ENCODE measurements at places on chromosomes 11 and 22. TPM values are rescaled to one million over a fixed set of nuclear protein-coding genes. Genes with fewer than 3 reads are reported as not detected.

GRCh38 chr22:31106731-31107177 lies 614 bp downstream of the SELENOM start:
- peak overlapping the region; percentile 87 for H3K4me3 ChIP-seq
- H3K27me3 ChIP-seq, result no peaks in the 10 kb centered on the region
- peaks cover 4% of the 10 kb centered on the region for H3K4me1 ChIP-seq
- peak overlapping the region; percentile 98 for H3K27ac ChIP-seq
- H3K36me3 ChIP-seq, result peaks cover 14% of the 10 kb centered on the region
- peak; percentile 80 for DNase-seq

GRCh38 chr11:14418801-14419417 lies 59.9 kb upstream of the RRAS2 start:
- no peaks in the 10 kb centered on the region for H3K27me3 ChIP-seq
- peaks cover 21% of the 10 kb centered on the region for H3K4me1 ChIP-seq
- no peak overlapping the region for H3K27ac ChIP-seq
- no peak overlapping the region for H3K4me3 ChIP-seq
- no peak for DNase-seq
- no peaks in the 10 kb centered on the region for H3K36me3 ChIP-seq

GRCh38 chr11:119888119-119888518 lies 159.1 kb upstream of the NECTIN1 start:
- no peak overlapping the region for H3K27ac ChIP-seq
- no peak for DNase-seq
- H3K36me3 ChIP-seq, result no peaks in the 10 kb centered on the region
- H3K4me3 ChIP-seq, result no peak overlapping the region
- H3K27me3 ChIP-seq, result no peaks in the 10 kb centered on the region
- no peaks in the 10 kb centered on the region for H3K4me1 ChIP-seq

DNA sequence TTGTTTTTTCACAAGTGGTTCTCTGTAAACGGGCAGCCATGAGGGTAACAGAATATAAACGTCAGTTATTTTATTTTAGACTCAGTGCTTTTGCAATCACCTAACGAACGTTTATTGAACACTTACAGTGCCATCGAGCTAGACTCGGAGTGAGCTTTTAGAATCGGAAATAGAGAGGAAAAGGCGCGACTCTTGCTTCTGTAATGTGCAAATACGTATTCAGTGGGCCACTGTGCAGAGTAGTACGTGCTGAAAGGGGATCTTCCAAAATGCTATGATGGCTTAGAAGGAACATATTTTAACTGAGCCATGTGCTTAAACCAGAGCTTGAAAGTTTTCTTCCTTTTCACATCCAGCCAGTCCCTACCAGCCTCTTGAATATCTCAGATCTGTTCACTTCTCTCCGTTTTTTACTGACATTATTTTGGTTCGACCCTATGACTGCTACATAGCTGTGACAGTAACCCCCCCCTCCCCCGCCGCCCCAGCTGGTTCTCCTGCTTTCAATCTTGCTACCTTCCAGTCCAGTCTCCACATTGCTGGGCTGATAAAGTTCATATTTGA lies 468 bp downstream of the DDIAS start:
- peaks cover 3% of the 10 kb centered on the region for H3K4me1 ChIP-seq
- no peak overlapping the region for H3K27ac ChIP-seq
- H3K27me3 ChIP-seq, result no peaks in the 10 kb centered on the region

GRCh38 chr11:19679952-19680828 lies 32.4 kb upstream of the NAV2 start:
- no peak overlapping the region for H3K4me3 ChIP-seq
- H3K36me3 ChIP-seq, result no peaks in the 10 kb centered on the region
- peak; percentile 81 for DNase-seq
- no peaks in the 10 kb centered on the region for H3K27me3 ChIP-seq
- peak overlapping the region; percentile 87 for H3K27ac ChIP-seq

GRCh38 chr11:78291503-78292108 lies 102.9 kb downstream of the USP35 start:
- DNase-seq, result no peak
- H3K4me3 ChIP-seq, result no peak overlapping the region
- no peak overlapping the region for H3K27ac ChIP-seq
- no peaks in the 10 kb centered on the region for H3K36me3 ChIP-seq

- no peaks in the 10 kb centered on the region for H3K36me3 ChIP-seq
- no peak overlapping the region for H3K4me3 ChIP-seq
- H3K4me1 ChIP-seq, result no peaks in the 10 kb centered on the region
- H3K27ac ChIP-seq, result no peak overlapping the region
- no peak for DNase-seq
Observed at GRCh38 chr11:18235394-18236334, 938 bp downstream of the SAA4 start.

GRCh38 chr11:69442012-69442806 lies 39.3 kb upstream of the LINC01488 start:
- H3K4me1 ChIP-seq, result peaks cover 13% of the 10 kb centered on the region
- H3K27me3 ChIP-seq, result no peaks in the 10 kb centered on the region
- no peaks in the 10 kb centered on the region for H3K36me3 ChIP-seq
- H3K27ac ChIP-seq, result no peak overlapping the region
- no peak for DNase-seq

- no peaks in the 10 kb centered on the region for H3K4me1 ChIP-seq
- no peaks in the 10 kb centered on the region for H3K36me3 ChIP-seq
- H3K27me3 ChIP-seq, result no peaks in the 10 kb centered on the region
- no peak for DNase-seq
- H3K4me3 ChIP-seq, result no peak overlapping the region
- no peak overlapping the region for H3K27ac ChIP-seq
Observed at GRCh38 chr11:30131535-30131934, 99.3 kb upstream of the FSHB start.

DNA sequence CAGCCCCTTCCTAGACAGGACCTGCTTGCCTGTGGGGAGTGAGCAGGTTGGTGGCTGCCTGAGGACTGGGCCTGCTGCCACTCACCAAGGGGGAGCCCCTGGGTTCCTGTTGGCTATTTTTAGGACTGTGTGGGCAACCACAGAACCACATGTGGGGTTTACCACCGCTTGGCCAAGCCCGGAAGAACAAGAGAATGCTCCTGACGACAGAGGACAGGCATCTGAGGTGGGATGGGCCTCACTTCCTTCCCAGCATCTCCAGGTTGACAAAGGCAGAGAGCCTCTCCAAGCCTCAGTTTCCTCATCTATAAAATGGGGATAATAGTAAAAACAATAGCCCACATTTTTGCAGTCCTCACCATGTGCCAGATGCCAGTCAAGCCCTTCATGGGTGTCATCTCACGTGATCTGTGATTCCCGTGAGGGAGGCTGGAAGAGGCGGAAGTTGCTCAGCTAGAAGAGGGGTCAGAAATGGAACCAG lies 43.6 kb downstream of the LRRC32 start:
- H3K27ac ChIP-seq, result peak overlapping the region; percentile 17
- DNase-seq, result peak; percentile 76
- peaks cover 28% of the 10 kb centered on the region for H3K4me1 ChIP-seq
- H3K36me3 ChIP-seq, result no peaks in the 10 kb centered on the region

- no peaks in the 10 kb centered on the region for H3K27me3 ChIP-seq
- H3K36me3 ChIP-seq, result peaks cover 5% of the 10 kb centered on the region
- H3K27ac ChIP-seq, result no peak overlapping the region
Observed at GRCh38 chr11:20015101-20015500, 145.2 kb downstream of the DBX1 start.

DNA sequence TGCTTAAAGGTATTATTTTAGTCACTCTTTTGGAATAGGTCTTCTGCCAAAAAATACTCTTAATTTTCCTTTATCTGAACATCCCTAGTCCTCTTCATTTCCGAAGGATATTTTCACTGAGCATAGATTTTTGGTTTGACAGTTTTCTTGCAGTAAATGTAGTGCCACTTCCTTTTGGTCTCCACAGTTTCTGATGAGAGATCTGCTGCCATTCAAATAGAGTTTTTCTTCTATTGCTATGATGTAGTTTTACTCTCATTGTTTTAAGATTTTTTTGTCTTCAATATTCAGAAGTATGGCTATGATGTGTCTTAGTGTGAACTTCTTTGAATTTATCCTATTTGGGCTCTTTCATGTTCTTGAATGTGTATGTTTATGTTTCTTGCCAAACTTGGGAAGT lies 281.1 kb upstream of the SORL1-AS1 start:
- H3K27ac ChIP-seq, result no peak overlapping the region
- no peak for DNase-seq
- no peak overlapping the region for H3K4me3 ChIP-seq
- no peaks in the 10 kb centered on the region for H3K4me1 ChIP-seq
- no peaks in the 10 kb centered on the region for H3K36me3 ChIP-seq
- H3K27me3 ChIP-seq, result no peaks in the 10 kb centered on the region

The ELF5 gene
- not detected for total RNA-seq

The LARGE2 gene
- total RNA-seq, result not detected

The PLXNB2 gene
- total RNA-seq, result 287 TPM

The AGBL2 gene
- not detected for total RNA-seq

The CHEK1 gene
- total RNA-seq, result 0.21 TPM

The GAL3ST1 gene
- not detected for total RNA-seq

The CCDC15 gene
- total RNA-seq, result not detected

The CNTN5 gene
- 3.6 TPM for total RNA-seq
